Neural progenitor cell (in vitro differentiated cells): ENCODE measurements at places on chromosomes 1 and 21. TPM values are rescaled to one million over a fixed set of nuclear protein-coding genes. Genes with fewer than 3 reads are reported as not detected.

DNA sequence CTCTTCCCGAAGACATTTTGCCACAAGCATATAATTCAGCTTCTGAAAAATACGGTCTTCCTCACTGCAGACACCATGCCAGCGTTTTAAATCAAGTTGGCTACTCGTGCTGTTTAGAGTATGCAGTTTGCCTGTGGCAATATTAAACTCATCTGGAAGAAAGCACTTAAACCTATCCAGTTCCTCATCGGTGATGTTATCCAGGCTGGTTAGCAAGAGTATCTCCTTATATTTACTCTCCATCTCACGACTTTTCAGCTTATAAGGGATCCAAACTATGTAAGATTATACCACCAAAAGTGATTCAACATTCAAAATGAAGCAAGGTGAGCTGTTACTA, 9.7 kb upstream of the IFI16 start:
- no peaks in the 10 kb centered on the region for H3K27me3 ChIP-seq
- no peaks in the 10 kb centered on the region for H3K36me3 ChIP-seq
- peak overlapping the region; percentile 74 for H3K27ac ChIP-seq

GRCh38 chr21:45638707-45639106, 4.8 kb upstream of the PCBP3 start:
- H3K4me1 ChIP-seq: no peaks in the 10 kb centered on the region
- no peak for DNase-seq
- no peak overlapping the region for H3K4me3 ChIP-seq

DNA sequence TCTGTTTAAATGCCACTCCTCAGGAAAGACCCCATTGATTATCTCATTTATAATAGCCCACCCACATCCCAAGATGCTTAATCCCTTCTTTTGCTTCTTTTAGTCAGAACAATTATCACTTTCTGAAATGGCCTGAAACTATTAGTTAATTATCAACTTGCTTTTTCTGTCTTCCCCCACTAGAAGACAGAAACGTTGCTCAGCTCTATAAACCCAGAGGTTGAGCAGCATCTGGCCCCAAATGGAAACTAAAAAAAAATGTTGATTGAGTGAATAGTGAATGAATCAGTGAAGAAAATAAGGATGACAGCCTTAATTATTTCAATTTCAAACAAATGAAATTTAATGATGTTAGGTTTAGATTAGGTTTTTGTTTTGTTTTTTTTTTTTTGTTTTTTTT, 38.2 kb upstream of the PIGC start:
- no peak for DNase-seq
- H3K4me3 ChIP-seq: no peak overlapping the region
- no peaks in the 10 kb centered on the region for H3K36me3 ChIP-seq
- H3K27ac ChIP-seq: no peak overlapping the region

Gene LORICRIN
- total RNA-seq: not detected in 2 replicates

Gene SH3D21
- total RNA-seq: 6.1 and 15.1 TPM in 2 replicates

Gene PYGO2
- total RNA-seq: 32.1 and 48.1 TPM in 2 replicates

DNA sequence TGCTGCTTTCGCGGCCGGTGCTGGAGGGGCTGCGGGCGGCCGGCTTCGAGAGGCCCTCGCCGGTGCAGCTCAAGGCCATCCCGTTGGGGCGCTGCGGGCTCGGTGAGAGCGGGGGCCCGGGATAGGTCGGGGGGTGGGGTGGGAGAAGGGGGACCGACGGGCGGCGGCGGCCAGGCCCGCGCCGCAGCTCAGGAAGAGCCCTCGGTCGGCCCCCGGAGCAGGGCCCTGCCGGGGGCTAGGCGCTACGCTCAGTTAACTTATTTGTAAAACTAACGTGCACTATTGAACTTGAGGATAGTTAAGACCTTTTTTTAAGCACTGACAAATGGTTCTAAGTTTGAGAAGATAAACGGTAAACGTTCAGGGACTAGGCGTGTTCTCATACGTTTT, 418 bp downstream of the DDX20 start:
- peak overlapping the region; percentile 43 for H3K27ac ChIP-seq

DNA sequence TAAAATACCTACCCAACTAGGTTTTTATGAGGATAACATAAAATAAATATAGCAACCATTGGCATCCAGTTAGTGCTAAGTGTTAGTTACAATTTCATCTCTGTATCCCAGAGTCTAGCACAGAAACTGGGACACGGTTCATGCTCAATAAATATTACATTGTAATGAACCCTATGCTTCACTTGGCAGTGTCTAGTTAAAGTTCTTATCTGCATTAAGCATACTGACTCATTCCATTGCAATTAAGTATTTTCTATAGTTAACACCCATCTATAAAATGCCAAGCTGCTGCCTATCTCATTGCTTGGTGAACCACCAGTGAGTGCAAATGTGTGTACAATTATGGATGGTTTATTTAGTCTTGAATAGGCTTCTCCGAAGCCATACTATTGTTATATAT, 15.2 kb downstream of the CHML start:
- H3K4me3 ChIP-seq: no peak overlapping the region
- H3K36me3 ChIP-seq: no peaks in the 10 kb centered on the region
- no peak for DNase-seq
- H3K27me3 ChIP-seq: no peaks in the 10 kb centered on the region
- no peak overlapping the region for H3K27ac ChIP-seq
- H3K4me1 ChIP-seq: peaks cover 3% of the 10 kb centered on the region

DNA sequence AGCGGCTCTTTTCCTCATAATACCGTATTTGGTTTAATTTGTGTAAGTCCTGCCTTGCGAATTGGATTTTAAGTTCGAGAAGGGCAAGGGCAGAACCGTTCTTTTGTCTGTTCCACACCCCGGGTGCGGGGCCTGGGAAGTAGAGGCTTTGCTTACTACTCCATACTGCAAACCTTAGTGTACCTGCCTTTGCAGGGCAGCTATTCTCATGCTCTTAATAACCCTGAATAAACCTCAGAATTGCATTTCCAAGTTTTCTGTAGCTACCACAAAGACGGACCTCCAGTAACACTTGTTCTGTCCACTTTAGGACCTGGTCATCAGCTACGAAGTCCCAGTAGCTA, 657 bp upstream of the HNRNPU start:
- H3K36me3 ChIP-seq: peaks cover 6% of the 10 kb centered on the region
- H3K4me3 ChIP-seq: peak overlapping the region; percentile 77
- peak overlapping the region; percentile 91 for H3K27ac ChIP-seq
- DNase-seq: peak; percentile 43

GRCh38 chr1:18642278-18643095, 11.8 kb downstream of the PAX7 start:
- H3K4me3 ChIP-seq: peak overlapping the region; percentile 31
- peaks cover 91% of the 10 kb centered on the region for H3K4me1 ChIP-seq
- H3K27me3 ChIP-seq: peaks cover 100% of the 10 kb centered on the region
- peak; percentile 58 for DNase-seq
- H3K27ac ChIP-seq: no peak overlapping the region
- H3K36me3 ChIP-seq: no peaks in the 10 kb centered on the region
